ENCODE measurements at places on chromosomes 5 and 9.

DNA sequence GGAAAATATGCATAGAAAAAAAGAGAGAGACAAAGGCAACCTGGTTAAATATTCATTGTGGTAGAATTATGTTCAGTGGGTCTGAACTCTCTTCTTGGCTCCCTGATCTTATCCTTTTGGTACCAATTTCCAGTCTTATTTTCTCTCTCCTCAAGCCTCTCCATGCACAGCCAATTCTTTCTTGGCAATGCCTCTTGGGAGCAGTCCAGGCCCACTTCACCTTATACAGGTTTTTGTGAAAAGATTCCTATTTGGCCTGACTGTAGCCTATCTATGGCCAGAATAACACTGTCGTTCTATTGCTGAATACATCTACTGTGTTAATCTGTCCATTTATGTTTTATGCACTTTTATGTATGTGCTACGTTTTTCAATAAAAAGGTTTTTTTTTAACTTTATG, 2.7 kb downstream of the ELOVL7 start:
- DNase-seq: no peak

GRCh38 chr9:5778805-5779204, 54.1 kb downstream of the ERMP1 start:
- no peak for DNase-seq

DNA sequence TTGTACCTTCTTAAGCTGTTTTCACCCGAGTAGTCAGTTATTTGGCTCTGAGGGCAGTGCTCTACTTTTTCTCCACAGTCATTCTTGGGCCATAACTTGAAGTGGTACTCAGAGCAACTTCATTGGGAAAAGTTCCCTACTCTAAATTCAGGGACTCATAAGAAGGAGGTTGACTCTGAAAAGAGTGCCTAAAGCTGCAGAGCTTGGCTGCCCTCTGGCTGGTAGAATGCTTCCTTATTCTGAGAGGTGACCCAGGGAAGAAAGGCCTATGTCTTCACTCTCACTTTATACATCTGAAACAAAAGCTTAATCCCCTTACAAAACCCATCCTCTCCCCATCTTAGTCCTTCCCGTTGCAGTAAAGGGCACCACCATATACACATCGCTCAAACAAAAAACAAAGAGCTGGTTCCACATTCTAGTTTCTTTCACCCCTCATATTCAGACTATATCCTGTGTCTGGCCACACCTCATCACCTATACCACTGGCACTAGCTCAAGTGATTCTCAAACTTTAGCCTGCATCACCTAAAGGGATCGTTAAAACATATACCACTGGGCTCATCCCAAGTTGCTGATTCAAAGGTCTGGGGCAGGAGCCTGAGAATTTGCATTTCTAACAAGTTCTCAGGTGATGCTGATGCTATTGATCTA, 7.9 kb downstream of the IGIP start:
- no peak for DNase-seq

GRCh38 chr5:8848997-8849594, 696.8 kb downstream of the SEMA5A start:
- no peak for DNase-seq

DNA sequence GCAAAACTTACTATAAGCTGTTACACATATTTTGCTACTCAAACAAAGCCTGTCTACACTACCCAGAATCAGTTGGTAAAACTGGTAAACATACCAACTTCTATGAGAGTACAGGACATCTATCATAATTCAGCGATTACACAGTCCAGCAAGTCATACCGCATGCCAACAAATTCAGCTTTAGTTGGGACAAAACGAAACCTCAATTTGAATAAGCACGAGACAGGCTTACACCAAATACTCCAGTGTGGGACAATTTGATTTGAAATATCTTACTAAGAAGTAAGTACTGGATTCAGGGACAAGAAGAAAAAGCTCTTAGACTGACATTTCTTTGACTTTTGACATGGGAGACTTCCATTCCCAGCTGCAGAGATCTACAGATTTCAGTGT, 2.0 kb downstream of the NRG2 start:
- DNase-seq: no peak

DNA sequence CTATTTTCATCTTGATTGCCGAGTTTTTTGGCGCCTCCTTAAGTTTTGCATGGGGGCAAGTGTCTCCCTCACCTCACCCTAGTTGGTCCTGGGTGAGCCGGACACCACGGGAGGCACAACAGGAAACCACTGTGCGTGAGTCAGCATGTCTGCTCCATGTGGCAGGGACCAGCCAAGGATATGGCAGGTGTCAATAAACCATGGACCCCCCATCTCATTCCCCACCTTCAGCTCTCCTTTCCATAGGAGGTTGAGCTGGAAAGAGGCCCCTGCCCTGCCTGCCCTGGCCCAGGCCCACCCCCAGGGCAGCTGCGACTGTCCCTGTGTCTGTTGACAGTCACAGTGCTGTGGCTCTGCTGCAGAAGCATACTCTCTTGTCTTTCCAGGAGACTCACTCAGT, 3.1 kb downstream of the SPACA9 start:
- no peak for DNase-seq

- no peak for DNase-seq
These were observed 59.4 kb upstream of the CAST start for GRCh38 chr5:96602776-96603175.

DNA sequence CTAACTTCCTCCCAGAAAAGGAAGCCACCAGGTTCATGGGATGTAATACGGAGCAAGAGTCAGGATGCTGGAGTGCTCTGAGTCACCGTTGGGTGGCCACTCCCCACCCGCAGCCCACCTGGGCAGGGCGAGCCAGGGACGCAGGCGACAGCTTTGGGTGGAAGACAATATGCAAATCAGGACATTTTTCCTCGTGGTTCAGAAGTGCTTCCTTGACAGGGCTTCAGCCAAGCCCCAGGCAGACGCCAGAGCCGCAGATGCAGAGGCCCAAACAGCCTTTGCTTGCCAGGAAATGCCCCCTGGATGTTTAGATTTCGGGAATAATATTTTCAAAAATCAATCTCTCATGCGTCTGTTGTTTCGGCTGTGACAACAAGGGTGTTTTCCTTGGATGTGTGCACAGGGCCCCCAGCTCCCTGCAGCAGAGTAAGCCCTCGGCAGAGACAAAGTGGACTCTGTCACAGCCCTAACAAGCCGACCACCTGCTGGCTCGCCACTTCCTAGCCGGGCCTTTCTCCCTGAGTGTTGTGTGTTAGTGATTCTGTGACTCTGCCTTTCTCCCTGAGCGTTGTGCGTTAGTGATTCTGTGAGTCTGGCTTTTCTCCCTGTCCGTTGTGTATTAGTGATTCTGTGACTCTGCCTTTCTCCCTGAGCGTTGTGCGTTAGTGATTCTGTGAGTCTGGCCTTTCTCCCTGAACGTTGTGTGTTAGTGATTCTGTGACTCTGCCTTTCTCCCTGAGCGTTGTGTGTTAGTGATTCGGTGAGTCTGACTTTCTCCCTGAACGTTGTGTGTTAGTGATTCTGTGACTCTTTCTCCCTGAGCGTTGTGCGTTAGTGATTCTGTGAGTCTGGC, 11.8 kb upstream of the SLC9A3 start:
- DNase-seq: no peak

DNA sequence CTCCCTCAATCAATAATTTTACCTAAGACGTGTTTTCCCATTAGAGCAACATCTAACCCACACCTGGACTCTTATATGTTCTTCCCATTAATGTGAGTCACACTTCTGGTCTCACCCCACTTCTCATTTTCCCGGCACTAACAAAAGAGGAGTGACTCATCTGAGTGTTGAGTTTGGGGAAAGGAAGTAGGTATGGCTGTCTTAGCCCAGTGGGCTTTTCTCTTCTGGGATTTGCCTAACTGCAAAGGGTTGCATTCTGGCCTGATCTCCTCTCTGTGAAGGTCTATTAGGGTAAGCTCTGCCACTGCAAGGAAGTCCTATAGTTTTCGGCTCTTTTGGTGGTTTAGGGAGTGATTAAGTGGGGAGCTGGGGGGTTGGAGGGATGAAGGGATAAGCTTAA, 195.6 kb downstream of the KIAA0825 start:
- no peak for DNase-seq

DNA sequence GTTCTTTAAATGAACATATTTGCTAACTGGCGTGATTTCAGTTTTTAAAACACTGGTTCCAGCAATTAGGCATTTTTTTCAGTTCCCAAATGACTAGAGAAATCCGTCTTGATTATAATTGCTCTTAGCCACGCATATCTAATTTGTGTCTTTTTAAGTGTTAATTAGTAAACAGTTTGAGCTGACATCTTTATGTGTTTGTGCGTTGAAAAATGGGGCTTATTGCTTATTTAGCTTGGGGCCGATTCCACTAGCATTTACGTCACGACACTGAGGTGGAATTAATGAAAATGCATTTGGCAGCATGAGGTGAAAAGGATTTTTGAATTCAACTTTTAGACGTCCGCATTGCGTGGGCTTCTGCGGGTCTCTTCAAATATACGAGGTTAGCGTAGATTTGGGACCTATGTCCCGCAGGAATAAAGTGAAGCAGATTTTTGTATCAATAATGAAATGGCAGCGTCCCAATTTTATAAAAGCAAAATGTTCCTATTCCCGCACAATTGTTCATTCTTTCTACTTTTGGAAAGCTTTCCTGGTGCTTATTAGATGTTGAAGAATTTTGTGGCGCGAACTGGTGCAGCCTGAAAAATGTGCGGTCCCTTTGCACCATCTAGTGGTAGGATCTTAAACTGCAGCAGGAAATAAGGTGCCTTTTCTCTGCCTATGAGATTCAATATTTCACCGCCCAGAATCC, 122.7 kb upstream of the LMX1B start:
- DNase-seq: no peak

- DNase-seq: no peak
These were observed 9.0 kb upstream of the SPINK4 start for GRCh38 chr9:33230756-33231622.

Measured in stimulated activated CD4-positive, alpha-beta T cell treated with anti-CD3 and anti-CD28 coated beads, TNF-alpha, amount 100 ng/mL, for 48 hours (primary cell).